ENCODE measurements at places on chromosomes 4 and X.

DNA sequence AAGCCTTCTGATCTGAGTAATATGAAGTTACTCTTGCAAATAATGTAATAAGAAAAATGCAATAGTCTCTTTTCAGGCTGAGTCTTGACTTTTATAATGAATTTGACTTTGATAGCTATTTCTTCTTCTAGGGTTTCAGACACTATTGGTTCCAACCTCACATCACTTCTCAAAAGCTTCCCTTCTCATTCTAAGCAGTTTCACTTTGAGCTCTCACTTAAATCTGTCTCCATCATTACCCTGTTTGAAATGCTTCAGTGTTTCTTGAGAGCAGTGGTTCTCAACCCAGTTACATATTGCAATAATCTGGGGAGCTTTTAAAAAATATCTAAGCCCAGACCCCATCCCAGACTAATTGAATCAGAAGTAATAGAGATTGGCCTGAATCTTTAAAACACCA lies 40.5 kb upstream of the BMP2K start:
- no peak for DNase-seq

DNA sequence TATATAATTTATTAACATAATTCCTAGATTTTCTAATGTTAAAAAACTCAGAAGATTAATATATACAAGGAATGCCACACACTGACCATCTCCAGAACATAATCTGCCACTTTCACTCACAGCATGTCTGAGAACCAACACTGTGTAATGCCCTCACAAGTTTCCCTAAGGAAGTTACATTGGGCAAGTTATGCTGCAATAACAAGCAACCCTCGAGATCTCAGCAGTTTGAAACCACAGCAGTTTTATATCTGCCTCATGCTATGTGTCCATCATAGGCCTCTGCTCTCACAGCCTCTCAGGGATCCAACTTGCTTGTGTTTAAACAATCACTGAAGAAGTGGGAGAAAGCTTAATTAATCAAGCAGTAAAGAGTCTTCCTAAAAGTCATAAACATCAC lies 250.0 kb upstream of the SLC7A11 start:
- no peak for DNase-seq

DNA sequence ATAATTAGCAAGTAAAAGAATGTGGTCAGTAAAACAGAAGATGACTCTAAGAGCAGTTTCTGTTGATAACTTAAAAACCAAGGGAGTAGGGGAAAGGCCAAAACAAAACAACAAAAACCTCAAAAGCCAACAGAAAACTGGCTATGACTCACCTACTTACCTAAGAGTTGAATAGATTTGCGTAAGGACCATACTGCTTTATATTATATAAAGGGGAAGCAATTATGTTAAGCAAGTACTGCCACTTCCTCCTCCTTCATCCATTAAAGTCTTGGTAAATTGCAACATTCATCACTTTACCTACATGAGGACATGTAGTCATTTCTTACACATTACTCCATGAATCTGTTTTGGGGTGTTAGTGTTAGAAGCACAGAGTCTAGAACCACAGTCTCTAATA lies 85.9 kb upstream of the FAM47A start:
- no peak for DNase-seq

- no peak for DNase-seq
Observed at GRCh38 chr4:64883087-64883807, 474.0 kb upstream of the TECRL start.

- DNase-seq: peak; percentile 16
Observed at GRCh38 chr4:5812506-5813229, 80.2 kb downstream of the CRMP1 start.

- no peak for DNase-seq
Observed at GRCh38 chr4:186757696-186758355, 34.2 kb upstream of the FAT1 start.

GRCh38 chr4:112818594-112818965 lies 181.6 kb downstream of the LARP7 start:
- DNase-seq: no peak

GRCh38 chr4:45317276-45317675 lies 590.9 kb upstream of the GNPDA2 start:
- DNase-seq: no peak

DNA sequence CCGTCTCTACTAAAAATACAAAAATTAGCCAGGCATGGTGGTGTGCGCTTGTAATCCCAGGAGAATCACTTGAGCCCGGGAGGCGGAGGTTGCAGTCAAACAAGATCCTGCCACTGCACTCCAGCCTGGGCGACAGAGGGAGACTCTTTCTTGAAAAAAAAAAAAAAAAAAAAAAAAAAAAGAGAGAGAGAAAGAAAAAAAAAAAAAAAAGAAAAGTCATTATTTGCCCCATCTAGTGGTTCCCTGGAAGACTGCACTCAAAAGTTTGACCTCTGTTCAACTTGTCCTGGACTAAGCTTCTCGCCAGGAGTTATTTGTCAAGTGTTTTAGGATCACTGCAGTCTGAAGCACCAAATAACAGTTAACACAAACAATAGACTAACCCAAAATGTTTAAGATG lies 45.3 kb upstream of the KCTD8 start:
- no peak for DNase-seq

DNA sequence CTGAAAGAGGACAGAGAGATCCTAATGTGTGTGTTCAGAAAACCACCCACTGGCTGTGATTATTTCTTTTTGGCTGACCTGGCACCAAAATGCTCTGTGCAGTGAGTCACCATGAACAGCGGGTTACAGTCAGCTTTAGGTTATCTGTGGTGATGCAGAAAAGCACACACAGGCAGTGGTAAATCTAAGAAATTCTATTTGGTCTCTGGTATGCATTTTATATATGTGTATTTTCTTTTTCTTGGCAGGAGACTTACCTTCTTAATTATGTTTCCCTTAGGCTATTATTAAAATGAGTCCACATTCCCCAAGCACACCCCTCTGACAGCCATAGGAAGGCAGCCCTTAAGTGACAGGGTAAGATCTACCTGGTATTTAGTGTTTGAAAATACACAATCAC lies 79.1 kb upstream of the TFDP3 start:
- DNase-seq: no peak

DNA sequence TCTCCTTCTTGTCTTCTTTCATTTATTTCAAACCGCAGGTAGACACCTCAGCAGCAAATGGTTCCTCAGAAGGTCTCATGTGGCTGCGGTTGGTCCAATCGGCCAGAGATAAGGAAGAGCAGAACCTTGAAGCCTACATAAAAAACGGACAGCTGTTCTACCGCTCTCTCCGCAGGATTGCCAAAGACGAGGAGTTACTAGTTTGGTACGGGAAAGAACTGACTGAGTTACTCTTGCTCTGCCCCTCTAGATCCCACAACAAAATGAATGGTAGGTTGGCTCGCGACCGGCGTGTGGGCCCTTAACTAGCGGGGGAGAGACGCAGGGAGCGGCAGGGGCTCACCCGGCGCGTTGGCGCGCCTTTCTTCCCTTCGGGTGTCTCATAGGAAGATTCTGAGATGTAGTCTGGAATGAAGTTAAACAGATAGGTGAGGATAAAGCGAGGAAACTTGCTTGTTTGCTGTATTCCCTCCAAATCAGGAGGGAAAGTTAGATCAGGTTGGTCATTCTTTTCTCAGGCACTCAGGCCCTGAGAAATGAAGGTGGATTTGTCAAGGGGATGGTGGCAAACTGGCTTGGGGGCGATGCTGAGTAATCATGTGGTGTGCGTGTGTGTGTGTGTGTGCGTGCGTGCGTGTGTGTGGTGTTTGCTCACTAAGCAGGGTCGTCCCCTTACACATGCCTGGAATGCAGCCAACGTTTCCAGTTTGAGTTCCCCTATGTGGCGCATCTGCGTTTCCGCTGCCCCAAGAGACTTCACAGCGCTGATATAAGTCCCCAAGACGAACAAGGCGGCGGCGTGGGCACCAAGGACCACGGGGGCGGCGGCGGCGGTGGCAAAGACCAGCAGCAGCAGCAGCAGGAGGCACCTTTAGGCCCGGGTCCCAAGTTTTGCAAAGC lies 4.2 kb downstream of the PRDM8 start:
- DNase-seq: peak; percentile 79

DNA sequence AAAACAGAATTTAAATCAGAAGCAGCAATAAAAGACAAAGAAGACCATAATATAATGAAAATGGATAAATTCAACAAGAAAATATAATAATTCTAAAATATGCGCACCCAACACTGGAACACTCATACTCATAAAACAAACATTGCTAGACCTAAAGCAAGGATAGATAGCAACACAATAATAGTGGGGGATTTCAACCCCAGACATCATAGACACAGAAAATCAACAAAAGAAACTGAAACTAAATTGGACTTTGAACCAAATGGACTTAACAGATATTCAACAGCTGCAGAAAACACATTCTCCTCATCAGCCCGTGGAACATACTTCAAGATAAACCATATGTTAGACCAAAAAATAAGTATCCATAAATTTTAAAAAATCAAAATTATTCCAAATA lies 1552.6 kb downstream of the C4orf33 start:
- no peak for DNase-seq

- DNase-seq: no peak
Observed at GRCh38 chr4:157741642-157742041, 431.2 kb downstream of the GASK1B start.

- no peak for DNase-seq
Observed at GRCh38 chr4:173217727-173218126, 49.1 kb downstream of the GALNT7 start.

DNA sequence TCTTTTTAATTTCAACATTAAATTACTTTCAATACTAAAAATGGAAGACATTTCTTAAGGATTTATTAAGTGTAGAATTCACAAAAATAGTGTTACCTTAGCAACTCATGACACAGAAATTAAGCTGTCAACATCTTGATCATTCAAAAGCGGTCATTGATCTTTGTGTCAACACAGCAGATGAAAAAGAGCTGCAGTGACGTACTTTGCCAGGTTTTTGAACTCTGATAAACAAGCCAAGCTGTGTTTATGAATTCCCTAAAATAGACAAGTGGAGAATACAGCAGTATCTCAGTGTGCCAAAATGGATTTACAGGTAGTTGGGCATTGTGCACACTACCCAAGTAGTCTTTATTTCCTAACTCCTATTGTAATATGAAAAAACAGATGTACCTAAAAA lies 1141.8 kb upstream of the PCDH7 start:
- no peak for DNase-seq

GRCh38 chrX:131704136-131704695 lies 160.3 kb downstream of the OR13H1 start:
- peak; percentile 84 for DNase-seq

GRCh38 chr4:2630556-2631273 lies 94.3 kb downstream of the FAM193A start:
- no peak for DNase-seq

- no peak for DNase-seq
Observed at GRCh38 chr4:3174371-3175338, 74.3 kb upstream of the MSANTD1 start.

DNA sequence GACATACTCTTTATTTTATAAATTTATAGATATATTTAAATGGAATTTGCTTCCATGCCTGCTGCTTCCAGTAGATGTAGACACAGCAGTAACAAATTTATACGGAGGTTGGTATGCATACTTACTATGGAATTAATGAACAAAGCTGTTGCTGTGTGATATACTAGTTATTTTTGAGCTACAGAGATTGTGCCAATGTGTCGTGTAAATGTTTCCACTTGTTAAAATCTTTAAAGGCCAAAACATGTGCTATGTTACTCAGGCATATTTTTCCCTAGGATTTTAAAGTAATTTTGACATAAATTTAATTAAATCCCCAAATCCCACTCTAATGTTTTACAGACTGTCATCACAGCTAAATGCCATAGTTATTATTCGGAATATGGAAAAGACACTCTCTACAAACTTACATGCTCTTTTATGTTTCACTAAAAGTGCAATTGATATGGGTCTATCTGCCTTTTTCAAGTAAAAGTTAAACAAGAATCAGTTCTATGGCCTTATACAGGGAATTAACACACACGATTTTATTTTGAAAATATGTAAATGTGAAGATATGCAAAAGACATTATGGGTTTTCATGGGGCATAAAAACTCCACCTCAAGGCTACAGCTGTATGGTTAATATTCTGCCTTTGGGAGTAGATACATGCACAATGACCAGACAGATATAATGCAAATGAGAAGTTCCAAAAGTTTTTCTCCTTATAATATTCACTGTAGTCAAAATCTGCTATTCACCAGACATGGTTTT lies 256.8 kb downstream of the FSTL5 start:
- no peak for DNase-seq

DNA sequence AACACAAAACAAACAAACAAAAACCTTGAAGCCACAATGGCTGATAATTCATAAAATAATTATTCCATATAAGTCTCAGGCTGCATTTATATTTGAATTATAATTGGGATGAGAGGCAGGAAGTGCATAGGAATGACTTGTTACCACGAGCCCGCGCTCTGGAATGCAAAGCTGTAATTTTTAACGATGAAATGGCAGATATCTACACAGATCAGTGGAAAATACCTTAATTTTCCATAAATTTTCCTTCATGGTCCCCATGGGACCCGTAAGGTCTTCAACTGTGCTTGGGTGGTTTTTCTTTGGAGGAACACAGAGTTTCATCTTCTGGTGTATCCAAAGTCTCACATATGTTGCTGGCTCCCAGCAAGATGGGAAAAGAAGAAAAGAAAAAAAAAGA lies 226.8 kb downstream of the SHOX start:
- DNase-seq: no peak

- DNase-seq: no peak
Observed at GRCh38 chrX:133475521-133475920, 60.2 kb upstream of the GPC4 start.

GRCh38 chr4:152540293-152540674 lies 4.4 kb upstream of the FBXW7 start:
- DNase-seq: no peak

GRCh38 chr4:83382850-83383249 lies 48.2 kb upstream of the HPSE start:
- no peak for DNase-seq

DNA sequence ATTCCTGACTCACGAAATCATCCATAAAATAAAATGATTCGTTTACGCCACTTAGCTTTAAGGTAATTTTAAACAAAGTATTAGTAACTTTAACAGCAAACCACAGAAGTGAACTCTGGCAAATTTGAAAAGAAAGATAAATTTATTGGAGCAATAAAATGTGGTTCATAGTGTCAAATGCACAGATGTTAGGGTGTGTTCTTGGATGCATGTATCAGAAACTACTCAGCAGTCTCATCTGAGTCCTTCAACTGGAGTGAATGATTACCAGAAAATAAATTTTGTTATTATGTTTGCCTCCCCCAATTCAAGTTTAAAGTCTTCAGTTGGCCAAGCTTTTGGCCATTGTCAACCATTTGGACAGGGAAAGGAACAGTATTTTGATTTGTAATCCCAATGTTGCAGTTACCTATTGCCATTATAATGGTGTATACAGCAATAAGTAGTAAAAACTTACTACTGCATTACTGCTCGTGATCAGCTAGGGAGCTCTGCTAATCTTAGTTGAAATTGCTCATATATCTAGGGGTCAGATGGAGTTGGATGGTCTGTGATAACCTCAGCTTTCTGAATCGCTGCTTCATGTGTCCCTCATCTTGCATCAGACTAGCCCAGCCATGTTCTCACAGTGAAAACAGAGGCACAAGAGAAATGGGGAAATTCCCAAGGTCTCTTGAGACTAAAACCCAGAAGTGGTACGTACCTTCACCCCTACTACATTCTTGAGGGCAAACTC lies 254.6 kb upstream of the KCNIP4 start:
- DNase-seq: no peak

- DNase-seq: no peak
Observed at GRCh38 chr4:159363361-159363760, 260.5 kb downstream of the RAPGEF2 start.

GRCh38 chr4:165761963-165762362 lies 111.1 kb upstream of the TLL1 start:
- no peak for DNase-seq

Data from stimulated activated naive B cell treated with anti-CD40 and anti-IgM and Interleukin-4, amounts not matched to agents 10 μg/mL and 1 μg/mL and 100 μg/mL, for 72 hours (primary cell).